Renal cortical epithelial cell (primary cell): ENCODE measurements at places on chromosomes 12 and 14.

DNA sequence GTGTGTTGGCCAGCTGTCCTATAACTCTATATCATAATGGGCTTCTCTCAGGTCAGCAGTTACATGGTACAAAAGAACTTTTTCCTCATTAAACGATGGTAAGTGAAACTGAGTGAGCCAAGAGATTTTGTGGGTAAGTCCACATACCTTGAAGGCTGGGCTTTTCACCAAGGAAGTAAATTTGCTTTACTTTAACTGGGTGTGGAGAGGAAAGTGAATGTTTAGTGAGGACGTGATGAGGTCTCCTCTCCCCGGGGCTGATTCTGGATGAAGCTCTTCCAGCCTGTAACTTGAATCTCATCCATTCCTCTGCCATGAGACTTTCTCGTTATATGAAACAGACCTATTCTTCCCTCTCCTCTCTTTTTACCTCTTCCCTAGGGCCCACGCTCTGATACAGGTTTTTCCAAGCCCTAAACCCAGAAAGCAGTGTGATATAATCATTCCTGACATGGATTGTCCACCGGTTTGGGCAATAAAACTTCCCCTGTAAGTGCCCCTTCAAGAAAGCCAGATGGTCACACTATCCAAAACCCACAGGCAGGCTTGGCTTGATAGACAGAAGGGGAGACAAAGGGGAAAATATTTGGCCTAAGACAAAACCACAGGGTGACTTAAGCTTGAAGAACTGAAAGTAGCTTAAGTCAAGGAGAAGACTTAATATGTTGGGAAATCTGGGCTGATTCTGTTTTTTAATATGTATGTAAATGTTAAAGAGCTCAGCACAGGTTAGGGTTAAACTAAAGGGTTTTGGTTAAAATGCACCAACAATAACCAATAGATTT lies 50.3 kb downstream of the CIT start:
- DNase-seq: no peak

DNA sequence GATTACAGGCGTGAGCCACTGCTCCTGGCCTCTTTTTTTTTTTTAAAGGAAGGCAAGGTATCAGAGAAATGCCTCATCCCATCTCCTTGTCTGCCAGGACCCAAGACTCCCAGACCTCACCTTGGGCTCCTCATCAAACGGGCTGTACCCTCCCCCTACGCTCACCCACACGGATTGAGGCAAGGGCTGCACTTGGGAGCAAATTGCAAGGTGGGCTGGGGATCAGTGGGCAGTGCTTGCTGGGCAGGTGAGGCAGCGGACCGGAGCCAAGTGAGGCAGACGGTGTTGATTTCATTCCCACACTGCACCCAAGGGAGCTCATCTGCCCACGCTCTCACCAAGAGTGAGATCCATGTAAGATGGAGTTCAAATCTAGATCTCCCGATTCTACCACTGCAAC lies 41.0 kb upstream of the DICER1 start:
- DNase-seq: no peak

GRCh38 chr12:129486931-129487330 lies 416.9 kb downstream of the TMEM132D start:
- no peak for DNase-seq

GRCh38 chr14:24353559-24354481 lies 14.0 kb upstream of the RIPK3 start:
- DNase-seq: peak; percentile 77

DNA sequence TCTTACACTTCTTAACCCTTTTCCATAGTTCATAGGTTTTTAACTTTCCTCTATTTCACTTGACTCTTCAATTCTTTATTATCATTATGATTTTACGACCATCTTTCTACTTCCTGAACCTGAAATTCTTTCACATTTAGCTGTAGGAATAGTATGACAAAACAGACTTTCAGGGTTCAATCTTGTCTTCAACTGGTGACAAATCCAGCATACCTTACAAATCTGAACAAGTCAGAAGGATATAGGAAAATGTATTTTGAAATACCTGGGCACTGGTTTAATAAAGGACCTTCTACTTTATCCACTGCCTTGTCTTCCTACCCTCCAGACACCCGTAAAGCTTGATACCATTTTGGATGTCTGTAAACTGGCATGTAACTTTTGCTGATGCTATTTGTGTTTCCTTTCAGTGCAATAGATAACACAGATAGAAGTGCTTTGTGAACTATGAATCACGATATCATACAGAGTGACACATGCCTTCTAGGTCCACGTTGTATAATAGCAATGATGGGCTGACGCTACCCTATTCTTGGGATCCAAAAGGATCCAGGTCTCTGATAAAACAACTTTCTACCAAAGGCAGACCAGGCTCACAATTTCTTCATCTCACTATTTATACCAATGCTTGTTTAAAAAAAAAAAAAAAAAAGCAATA lies 77.4 kb upstream of the SAV1 start:
- DNase-seq: no peak

DNA sequence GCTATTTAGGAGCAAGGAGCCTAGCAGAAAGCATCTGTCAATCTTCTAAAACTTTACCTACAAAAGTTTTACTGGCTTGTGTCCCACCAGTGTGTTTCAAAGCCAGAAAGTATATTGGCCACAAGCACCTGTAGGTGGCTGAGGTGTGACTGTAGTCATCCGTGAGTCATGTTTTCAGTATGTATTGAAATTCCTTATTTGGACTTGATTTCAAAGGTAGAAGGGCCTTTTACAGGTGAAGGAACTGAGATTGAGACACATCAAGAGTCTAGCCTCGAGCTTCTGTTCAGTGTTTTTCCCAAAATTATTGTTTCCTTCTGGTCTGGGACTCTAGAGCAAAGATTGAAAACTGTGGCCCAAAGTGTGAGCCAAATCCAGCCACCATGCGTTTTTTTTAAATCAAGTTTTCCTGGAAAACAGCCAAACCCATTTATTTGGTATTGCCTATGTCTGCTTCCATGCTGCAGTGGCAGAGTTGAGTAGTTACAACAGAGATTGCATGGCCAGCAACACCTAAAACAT lies 195.3 kb upstream of the BCL2L14 start:
- peak; percentile 77 for DNase-seq

DNA sequence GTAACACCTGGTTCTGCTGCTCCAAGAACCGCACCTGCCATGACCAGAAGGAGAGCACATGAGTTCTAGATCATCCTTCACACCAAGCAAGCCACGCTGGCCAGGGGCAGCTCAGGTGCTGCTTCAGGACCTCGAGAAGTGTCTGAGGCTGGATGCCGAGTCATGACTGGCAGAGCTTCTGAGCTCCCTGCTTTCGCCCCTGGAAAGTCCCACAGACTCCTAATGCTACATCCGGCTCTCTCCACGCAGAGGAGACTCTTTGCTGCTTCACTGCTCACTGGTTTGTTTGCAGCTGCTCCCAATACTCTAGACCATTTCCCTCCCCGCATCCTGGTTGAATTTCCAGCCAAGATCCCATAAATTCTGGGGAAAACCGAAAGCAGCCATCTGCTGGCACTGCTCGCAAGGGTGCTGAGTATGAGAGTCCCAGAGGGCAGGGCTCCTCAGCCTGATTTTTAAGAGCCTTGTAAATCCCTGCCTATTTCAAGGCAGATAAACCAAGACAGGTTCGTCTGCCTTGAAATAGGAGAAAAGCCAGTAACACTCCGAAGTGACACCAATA lies 1.4 kb downstream of the KRT2 start:
- DNase-seq: peak; percentile 16

DNA sequence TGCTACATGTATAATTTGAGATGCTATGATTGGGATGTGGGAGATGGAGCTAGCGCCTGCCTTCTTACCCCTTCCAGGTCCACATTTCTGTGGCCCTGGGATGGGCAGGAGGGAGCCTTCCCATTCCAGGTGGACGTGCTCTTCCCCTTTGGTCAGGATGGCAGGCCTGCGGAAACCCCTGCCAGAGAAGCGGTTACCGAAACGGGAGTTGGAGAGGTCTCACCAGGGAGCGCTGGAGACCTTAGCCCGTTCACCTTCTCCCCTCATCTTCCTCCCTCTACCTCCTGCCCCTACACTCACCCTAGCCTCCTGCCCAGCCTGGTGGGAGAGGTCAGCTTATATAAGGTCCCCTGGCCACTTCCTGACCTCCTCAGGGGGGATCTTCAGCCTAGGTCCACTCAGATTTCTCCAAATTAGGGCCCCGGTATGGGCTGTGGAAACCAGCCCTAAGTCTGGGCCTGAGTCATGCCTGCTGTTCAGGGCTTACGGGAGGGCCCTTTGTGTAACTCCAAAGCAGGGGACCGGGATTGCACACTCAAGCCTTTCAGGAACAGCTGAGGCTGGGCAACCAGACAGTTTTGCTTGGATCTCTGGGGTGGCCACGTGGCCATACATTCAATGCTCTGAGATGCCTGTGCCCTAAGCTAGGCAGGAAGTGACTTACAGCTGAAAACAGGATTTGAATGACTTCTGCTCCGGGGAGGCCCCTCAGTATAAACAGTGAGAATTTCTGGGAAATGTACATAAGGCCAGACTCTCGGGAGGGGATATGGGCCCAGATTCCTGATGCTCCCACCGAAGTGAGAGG lies 10.2 kb upstream of the MEG3 start:
- DNase-seq: no peak

GRCh38 chr12:3552726-3553045 lies 61.7 kb downstream of the PRMT8 start:
- DNase-seq: no peak

- peak; percentile 66 for DNase-seq
These were observed 247.8 kb downstream of the MSRB3 start for GRCh38 chr12:65526311-65526710.

DNA sequence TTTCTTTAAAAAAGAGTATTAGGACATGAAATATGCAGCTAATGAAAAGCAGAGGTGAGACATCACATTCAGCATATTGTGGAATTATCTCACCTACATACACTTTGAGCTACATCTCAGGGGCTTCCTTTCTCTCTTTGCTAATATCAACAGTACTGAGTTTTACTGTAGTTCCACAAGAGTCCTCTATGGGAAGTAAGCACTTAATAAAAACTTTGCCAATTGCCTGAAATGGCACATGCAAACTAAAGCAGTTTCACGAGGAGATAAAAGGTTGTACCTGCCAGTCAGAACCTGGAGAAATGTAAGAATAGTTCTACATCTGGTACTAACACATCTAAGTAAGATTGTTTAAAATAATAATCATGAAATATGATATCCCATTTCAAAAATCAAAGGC lies 73.5 kb upstream of the GPHB5 start:
- DNase-seq: no peak

- no peak for DNase-seq
These were observed 116.8 kb downstream of the PRMT8 start for GRCh38 chr12:3607821-3608220.

GRCh38 chr14:51094282-51094821 lies 553 bp downstream of the TRIM9 start:
- no peak for DNase-seq

- peak; percentile 4 for DNase-seq
These were observed 102.6 kb upstream of the LMNTD1 start for GRCh38 chr12:25655702-25656101.

GRCh38 chr14:103328941-103329340 lies 5.1 kb upstream of the EIF5 start:
- DNase-seq: no peak
